ENCODE measurements at places on chromosomes 5 and 9.

- no peak for DNase-seq
Observed at GRCh38 chr5:83608122-83608521, 112.5 kb downstream of the HAPLN1 start.

DNA sequence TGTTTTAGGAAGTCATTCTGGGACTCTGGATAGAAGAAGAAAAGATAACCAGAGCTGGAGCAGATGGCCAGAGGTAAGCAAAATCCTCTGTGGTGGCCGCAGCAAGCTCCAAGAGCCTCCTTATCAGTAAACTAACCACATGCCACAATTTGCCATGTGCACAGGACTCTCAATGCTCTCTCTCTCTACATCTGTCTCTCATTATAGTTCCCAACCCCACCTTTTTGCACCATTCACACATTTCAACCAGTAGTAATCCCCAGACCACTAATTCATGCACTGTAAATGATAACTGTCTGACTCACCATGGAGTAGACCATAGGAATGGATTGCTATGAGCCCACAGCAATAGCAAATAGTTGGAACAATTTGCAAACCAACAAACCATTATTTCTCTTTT is 526.1 kb downstream of the TLR4 start:
- DNase-seq = no peak

- no peak for DNase-seq
Observed at GRCh38 chr5:18159331-18159730, 525.1 kb downstream of the TAF11L14 start.

DNA sequence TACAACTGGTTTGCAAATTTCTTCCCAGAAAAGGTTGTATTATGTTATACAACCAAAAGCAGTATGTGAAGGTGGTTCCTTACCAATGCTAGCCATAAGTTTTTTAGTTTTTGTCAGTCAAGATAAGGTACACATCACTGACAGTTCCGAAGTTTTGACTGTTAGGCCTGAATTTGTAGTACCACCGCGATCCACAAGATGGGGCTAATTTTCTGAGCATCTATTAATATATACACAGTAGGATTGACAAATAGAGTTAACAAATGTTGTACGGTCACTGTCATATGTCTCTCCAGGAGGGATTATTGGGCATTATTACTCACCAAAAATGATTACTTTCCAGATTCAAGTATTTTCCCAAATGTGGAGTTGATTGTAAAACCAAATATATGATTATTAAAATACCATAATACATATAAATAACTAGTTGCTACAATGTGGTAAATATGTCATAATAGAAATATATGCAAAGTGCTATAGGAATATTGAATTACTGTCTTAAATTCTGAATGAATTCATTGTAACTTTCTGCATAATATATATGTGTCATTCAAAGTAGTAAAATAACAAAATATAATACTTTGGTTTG is 28.4 kb upstream of the LRRC19 start:
- no peak for DNase-seq

DNA sequence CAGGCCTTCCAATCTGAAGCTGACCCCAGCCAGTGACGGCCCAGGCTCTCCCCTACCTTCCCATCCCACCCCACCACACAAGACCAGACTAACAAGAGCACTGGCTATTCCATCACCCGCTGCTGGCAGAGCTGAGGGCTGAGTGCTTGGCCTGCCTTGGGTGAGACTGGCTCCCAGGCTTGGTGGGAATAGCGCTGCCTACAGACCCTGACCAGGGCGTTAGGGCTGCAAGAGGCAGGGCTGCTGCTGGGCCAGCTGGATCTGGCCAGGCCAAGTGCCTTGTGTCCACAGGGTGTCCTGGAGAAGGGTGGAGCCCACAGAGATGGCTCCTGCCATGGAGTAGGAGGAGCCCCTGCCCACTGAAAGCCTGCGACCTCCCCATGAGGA is 31.6 kb upstream of the ANGPTL2 start:
- DNase-seq = no peak

DNA sequence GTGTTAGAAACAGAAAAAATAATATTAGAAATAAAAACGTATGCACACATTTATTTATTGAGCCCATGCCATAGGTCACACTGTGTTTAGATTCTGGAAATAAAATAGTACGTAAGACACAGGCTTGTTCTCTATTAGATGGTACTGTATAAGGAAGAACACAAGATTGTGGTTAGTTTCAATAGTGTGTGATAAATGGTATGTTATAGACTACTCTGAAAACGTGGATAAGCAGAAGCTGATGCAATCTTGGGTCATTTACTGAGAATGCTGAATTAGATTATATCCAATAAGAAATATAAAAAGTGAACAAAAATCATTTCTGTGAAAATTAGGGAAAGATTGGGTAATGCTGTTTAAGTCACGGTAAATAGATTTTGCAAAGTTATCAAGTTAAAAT is 1456.4 kb upstream of the ACO1 start:
- DNase-seq = no peak

- DNase-seq = no peak
Observed at GRCh38 chr5:173825215-173825865, 62.8 kb upstream of the CPEB4 start.

GRCh38 chr5:43609752-43610151 is 6.8 kb downstream of the NNT start:
- DNase-seq = no peak

GRCh38 chr5:82793808-82794419 is 283.3 kb downstream of the TMEM167A start:
- DNase-seq = no peak

- DNase-seq = no peak
Observed at GRCh38 chr9:134328841-134329575, 2.8 kb downstream of the RXRA start.

DNA sequence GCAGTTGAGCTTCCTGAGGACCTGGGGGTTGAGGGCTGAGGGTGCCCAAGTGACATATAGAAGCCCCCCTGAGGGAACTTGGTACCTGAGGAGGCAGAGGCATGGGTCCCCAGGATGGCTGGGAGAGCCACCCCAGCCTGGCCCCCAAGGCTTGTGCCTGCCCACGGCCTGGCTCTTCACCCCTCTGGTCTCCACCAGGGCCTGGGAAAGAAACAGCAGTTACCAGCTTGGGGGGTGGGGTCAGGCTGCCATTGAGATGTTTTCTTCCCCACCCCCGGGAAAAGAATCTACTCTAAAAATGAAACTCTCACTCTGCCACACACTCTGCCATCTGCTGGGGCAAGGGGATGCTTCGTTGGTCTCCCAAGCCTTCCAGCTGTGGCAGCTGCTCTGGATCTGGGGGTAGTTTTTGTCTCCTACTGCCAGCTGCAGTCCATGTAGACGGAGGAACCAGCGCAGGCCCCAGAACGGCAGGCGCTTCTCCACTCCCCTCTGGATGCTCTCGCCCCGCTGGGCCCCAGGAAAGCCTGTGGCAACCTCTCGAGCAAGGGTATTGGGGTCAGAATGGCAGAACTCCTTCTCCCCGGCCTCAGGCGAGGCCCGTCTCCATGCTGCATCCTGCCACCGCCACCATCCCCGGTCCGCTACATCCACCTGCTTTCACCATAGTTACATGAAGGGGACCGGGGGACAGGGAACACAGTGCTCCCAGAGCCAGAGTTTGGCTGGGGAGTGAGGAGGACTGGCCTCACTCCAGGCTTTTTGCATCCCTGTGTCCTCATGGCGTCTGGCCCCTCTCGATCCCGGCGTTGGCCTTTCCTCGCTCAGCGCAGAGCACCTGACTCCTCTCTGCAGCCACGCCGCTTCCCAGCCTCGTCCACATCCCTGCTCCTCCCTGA is 123.5 kb downstream of the DAB2IP start:
- DNase-seq = no peak

GRCh38 chr9:132743931-132744479 is 73.7 kb downstream of the GTF3C4 start:
- DNase-seq = no peak

DNA sequence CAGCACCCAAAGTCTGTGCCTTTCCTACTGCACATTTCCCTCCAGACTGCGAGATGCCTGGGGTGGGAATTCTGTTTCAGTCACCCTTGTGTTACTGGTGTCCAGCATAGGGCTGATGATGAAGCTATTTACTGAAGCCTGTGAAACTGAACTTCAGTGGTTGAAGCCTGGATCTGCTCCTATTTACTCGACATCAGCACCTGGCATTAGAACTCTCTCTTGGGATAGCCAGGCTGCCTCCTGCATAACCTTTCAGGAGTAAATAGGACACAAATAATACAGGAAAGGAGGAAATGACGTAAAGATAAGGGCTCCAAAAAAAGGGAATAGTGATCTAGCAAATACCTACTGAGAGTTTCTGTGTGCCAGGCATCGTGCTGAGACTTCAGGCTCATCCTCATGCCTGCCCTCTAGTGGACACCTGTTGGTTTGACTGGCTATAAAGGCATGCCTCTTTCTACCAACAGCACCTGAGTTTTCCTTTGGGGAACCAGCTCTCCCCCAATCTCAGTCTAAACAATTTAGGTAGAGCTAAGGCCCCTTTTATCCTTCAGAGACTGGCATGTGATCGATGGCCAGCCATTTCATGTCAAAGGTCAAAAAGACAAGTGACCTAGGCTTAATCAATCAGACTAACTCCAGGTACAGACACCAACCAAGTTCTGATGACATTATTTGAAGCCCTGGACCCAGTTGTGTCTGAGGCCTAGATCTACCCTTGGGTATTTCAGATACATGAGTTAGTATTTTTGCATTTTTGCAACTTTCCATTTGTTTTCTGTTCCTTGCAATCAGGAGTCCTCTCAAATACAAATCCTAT is 192.1 kb upstream of the TRIM32 start:
- DNase-seq = no peak

DNA sequence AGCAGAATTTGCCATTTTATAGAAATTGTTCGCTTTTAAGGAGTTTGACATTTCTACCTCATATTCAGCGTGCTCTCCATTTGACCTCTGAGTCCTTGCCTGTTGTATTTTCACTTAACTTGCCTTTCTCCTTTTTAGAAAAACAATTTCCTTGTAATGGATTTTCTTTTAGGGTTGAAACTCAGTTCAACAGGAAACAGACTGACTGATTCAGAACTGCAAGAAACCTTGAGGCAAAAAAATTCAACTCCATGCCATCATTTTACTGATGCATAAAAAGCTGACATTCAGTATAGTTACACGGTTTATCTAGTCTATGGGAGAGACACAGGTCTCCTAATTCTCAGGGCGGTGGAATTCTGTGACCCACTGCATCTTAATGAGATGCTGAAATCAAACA is 59.8 kb downstream of the MRPS30 start:
- DNase-seq = no peak

DNA sequence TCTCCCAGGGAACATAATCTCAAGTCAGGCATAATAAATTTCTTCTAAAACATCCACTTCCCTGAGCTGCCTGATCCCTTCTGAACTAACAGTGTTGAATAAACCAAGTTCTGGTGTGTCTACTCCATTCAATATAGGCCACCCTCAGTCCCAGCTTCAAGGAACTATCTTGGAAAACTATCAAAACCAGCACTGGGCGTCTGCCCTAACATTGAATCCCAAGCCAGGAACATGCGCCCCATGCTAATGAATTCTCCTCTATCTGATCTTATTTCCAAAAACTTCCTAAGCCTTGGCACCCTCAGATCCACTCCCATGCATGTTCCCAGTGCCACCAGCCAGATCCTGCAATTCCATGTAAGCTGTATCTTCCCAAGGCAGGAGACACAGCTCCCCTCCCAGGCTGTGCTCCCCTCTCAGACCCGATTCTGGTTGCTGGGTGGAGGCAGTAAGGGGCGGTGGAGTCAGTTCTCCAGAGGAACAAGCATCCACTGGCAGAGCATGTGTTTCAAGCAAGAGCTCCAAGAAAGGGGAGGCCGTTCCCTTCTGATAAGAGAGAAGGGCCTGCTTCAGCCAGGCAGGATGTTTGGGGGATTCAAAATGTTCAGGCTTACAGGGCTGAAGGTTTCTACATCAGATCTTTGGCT is 13.1 kb upstream of the FOXI1 start:
- DNase-seq = no peak

GRCh38 chr5:64978546-64978945 is 209.8 kb downstream of the CWC27 start:
- DNase-seq = no peak

DNA sequence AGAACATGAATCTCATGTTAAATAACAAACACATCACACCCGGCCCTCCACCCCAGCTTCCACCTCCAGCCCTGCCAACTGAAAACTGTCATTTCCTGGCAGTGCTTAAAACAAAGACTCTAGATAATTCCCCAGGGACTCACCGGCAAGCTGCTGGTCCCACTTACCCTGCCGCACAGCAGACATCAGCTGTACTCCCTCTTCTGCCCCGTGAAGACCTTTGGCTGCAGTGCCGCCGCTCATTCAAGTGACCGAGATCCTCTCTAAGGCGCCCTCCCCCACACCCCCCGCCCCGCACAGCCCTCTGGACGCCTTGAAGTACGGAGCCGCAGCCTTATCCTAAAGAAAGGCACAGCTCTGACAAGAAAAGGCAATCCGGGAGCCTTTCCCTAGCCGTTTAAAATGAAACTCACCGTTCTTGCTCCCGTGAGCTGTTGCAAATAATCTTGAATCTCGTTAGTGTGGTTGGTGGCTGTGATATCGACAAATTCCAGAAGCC is 434 bp downstream of the GLRX start:
- no peak for DNase-seq

- no peak for DNase-seq
Observed at GRCh38 chr5:104347119-104347708, 784.6 kb upstream of the NUDT12 start.

GRCh38 chr9:4617752-4618151 is 44.3 kb upstream of the PLPP6 start:
- DNase-seq = no peak

GRCh38 chr5:142772446-142773293 is 2.5 kb downstream of the ARHGAP26 start:
- no peak for DNase-seq

GRCh38 chr5:107104040-107104995 is 566.4 kb downstream of the EFNA5 start:
- DNase-seq = no peak

DNA sequence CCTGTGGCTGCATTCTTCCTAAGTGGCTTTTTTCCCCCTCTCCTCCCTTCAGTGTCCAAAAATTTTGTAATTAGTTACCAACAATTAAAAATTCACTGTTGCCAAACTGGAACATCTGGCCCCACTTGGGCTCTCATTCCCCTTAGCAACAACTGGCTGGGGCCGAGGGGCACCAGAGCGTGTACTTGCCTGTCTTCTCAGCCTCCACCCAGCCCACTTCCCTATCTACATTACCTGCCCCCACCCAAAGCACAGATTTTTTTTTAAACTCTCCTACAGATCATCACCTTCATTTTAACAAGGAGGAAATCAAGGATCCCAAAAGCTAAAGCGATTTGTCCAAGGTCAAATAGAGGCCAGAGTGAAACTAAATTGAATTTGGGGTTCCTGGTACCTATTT is 278.8 kb downstream of the EBF1 start:
- no peak for DNase-seq

DNA sequence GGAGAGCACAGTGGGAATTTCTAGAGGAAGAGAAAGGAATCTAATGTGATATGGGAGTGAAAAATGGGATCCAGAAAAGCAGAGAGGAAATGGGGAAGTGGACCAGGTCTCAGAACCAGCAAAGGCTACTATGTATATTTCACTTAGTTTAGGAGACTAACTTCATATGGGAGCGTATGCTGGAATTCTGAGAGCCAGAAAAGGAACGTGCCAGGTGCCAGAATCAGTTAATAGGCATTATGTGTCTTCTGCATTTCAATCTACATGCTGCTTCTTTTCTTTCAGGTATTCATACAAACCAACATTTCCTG is 28.5 kb upstream of the IFNA14 start:
- no peak for DNase-seq

GRCh38 chr9:90029996-90030395 is 425.2 kb downstream of the GADD45G start:
- DNase-seq = no peak

All from stimulated activated CD8-positive, alpha-beta memory T cell treated with anti-CD3 and anti-CD28 coated beads, Interleukin-4, amount 100 ng/mL, for 1 hour (primary cell).